Frontal cortex (tissue), 4 donors: ENCODE measurements at places on chromosomes 2 and 18. TPM values are rescaled to one million over a fixed set of nuclear protein-coding genes. Genes with fewer than 3 reads are reported as not detected.

RGPD4 gene
- not detected for total RNA-seq

CGREF1 gene
- total RNA-seq, result 18.3 TPM

INHBB gene
- 3.3 TPM for total RNA-seq

UCN gene
- 1.2 TPM for total RNA-seq

CABYR gene
- 24.1 TPM for total RNA-seq

DNA sequence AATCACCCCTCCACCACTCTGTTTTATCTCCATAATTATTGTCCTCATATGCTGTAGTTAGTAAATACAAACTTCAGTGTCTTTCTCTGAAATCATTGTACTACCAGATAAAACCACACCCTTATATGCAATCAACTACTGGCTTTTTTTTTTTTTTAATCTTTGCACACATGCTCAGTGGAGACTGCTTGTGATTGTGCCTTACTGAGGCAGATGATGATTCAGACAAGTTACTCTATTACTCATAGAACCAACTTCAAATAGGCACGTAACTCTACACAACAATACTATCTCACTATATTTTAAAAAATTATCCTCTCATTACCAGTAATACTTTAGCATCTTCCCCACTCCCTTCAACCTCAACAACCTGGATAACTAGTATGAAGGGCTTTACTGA, 1278.4 kb upstream of the PIK3C3 start:
- DNase-seq, result no peak

DNA sequence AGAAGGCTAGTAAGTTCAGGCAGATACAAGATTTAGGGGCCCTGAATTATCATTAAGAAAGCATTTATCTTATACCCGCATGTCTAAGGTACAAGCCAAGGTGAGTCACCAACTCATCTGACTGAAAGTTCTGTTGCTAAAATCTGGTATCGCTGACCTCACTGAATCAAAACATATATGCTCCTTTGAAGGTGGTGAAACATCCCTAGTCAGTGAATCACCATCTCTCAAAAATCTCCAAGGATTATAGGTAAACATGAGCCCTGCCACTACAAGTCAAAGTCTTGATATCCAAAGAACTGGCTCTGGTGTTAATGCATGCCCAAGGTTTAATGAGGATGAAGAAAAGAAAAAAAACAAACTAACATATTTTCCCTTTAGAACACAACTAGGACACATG, 43.5 kb downstream of the IRS1 start:
- DNase-seq, result no peak

GRCh38 chr18:62781893-62782292, 66.6 kb downstream of the PHLPP1 start:
- DNase-seq, result no peak

DNA sequence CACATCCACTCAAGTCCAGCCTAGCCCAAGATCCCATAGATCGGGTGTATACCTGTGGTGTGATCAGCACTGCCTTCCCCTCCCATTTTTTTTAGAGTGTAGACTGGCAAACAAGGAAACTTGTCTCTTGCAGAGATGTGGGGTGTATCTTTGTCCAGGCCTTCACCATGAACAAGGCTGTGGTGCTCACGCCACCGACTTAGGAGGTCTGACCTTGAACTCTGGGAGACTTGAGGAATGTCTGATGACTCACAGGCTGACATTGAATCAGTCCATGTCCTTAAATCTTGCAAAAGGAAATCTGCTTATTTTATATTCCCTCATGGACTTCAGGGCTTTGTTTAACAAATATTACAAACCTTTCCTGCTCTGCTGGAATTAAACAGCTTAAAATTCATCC, 4.5 kb upstream of the CTIF start:
- no peak for DNase-seq

DNA sequence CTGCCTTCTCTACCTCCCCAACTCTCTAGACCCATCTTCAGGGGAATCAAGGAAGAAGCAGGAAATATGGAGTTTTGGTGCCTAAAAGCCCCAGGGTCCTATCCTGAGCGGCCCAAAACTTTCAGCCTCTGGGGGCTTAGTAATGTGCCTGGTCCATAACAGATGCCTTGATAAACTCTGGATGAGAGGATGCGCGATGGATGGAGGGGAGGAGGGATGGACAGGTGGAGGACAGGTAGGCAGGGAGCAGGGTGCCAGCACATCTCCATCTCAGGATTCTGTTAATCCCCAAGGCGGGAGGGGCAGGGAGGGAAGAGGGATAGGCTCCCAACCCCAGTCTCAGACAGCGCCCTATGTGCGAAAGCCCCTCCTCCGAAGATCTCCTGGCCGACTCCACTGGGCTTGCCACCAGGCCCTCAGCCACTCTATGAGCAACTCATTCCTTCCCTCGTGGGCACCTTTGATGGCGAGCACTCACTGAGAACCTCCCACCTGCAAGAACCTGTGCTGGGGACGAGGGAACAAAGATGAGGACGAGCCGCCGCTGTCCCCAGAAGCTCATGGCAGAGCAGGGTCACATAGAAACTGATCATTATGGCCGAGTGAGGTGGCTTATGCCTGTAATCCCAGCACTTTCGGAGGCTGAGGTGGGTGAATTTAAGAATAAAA, 23.1 kb downstream of the HS1BP3 start:
- DNase-seq, result no peak

GRCh38 chr18:55386545-55386944, 201.4 kb downstream of the TCF4 start:
- no peak for DNase-seq

DNA sequence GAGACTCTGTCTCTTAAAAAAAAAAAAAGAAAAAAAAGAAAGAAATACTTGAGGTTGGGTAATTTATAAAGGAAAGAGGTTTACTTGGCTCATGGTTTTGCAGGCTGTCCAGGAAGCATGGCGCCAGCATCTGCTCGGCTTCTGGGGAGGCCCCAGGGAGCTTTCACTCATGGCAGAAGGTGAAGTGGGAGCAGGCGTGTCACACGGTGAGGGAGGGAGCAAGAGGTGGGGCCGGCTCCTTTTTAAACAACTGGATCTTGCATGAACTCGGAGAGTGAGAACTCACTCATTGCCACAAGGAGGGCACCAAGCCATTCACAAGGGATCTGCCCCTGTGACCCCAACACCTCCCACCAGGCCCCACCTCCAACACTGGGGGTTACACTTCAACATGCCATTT, 30.6 kb downstream of the CYP26B1 start:
- no peak for DNase-seq

GRCh38 chr2:141968433-141968832, 162.4 kb downstream of the LRP1B start:
- DNase-seq, result no peak

- DNase-seq, result no peak
Measured at GRCh38 chr2:197835293-197835692, 30.9 kb downstream of the PLCL1 start.

DNA sequence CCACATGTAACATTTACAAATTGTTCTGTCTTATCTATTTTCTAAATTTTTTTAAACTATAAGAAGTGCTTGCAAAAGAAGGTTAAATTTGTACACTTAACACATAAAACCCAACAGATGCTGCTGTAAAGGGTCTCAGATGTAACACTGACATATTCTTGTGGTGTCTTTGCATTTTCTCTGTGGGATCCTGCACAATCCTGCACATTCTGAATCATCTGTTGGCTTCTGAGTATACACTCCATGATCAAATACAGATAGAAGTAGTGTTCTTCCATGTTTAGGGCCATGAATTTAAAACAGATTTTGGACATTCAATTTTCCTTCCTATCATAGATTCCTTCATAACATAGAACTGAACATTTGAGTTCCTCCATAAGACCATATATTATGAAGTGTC, 89.0 kb downstream of the SPRED2 start:
- DNase-seq, result no peak

DNA sequence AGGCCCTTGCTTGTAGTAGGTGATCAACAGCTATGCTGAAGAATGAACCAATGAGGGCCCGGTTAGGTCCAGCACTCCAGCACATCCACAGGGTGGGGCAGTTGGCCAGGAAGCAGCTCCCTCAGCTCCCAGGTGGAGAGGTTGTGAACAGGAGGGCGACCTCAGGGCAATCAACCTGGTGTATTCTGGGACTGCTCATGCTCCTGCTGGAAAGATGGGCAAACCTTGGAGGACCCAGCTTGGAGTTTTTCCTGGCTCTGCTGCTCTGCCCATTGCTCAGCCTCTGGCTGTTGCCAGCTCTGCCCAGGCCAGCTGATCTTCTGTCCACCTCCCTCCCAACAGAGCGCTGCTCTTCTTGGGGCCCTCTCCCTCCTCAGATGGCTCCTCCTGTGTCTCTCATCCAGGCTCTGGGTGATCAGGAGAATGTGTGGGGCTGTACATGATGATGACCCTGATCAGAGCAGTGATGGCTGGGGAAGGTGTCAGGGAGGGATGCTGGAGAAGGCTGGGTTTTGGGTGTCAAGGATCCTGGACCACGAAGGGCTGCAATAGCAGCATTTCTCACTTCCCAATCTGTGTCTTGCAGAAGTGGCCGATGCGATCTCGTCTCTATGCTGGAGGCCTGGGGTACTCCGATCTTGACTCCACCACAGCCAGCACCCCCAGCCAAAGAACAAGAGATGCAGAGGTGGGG, 3.4 kb downstream of the TCF23 start:
- DNase-seq, result no peak
